AG09309 (cell line): ENCODE measurements at places on chromosomes 6 and 20.

- no peak for DNase-seq
Measured at GRCh38 chr6:168374051-168374502, 54.5 kb upstream of the DACT2 start.

- no peak for DNase-seq
Measured at GRCh38 chr20:16405254-16405653, 168.0 kb downstream of the KIF16B start.

DNA sequence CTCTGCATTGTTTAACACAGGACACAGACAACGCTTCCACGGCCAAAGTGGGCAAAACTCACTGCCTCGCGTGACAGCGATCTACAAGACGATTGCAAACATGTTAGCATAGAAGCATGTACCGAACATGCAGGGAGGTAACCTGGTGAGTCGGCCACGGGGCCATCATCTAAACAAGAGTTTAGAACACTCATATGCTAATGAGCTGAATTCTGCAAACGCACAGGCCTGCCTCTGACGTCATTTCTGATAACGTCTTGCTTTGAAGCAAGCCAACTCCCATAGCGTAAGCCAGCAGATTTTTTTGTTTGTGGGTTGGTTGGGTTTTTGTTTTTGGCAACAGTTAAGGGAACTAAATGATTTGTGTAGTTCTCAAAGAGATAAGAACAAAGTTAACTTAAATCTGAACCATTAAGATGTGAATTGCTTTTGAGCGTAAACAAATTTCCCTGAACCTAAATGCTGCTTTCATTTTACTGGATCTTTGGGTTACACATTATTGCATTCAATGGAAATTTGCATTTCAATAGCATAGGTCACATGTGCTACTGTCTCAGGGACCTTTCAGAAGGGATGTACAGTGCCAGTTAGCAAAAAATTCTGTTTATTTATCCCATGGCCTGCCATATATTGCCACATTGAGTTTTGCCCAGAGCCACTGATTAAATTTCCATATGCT, 184.5 kb upstream of the PDE10A start:
- DNase-seq = no peak

GRCh38 chr20:44606725-44607441, 24.5 kb downstream of the PKIG start:
- no peak for DNase-seq

GRCh38 chr6:34196116-34196832, 40.4 kb upstream of the HMGA1 start:
- DNase-seq = peak; percentile 11

DNA sequence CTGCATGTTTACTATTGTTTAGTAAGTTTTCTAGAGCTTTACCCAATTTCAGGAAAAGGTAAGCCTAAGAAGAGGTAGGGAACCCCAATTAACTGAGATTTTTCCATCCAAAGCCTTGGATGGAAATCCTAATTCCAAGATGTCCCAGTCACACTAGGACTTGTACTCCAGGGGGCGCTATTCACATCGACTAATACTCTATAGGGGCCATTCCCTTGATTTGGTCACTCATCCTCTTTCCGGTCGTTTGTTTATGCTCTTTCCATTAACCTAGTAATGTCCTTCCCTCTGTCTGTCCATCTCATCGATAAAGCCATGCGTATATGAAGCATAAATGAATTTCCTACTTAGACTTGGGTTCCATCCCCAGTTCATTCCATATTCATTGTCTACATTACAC, 80.8 kb upstream of the FUCA2 start:
- DNase-seq = no peak

- DNase-seq = no peak
Measured at GRCh38 chr6:11618533-11618932, 81.0 kb downstream of the TMEM170B start.

GRCh38 chr6:99184696-99185095, 164.8 kb downstream of the FAXC start:
- no peak for DNase-seq

DNA sequence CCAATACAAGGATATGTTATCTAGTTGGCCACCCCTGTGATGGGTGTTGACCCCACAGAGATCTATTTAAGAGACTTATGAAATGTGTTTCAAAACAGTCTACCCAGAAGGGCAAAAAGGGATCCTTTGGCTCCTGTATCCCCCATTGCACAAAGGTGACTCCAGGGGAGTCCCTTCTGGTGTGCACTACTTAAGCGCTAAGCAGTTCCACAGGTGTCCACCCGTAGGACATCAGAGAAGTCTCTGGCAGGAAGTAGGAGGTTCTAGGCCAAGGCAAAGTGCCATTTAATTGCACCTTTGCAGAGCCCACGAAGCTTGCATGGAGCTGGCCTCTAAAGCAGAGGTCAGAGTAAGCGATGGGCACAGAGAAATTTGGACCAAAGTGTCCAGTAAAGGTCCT, 147.7 kb downstream of the MRPL14 start:
- no peak for DNase-seq

DNA sequence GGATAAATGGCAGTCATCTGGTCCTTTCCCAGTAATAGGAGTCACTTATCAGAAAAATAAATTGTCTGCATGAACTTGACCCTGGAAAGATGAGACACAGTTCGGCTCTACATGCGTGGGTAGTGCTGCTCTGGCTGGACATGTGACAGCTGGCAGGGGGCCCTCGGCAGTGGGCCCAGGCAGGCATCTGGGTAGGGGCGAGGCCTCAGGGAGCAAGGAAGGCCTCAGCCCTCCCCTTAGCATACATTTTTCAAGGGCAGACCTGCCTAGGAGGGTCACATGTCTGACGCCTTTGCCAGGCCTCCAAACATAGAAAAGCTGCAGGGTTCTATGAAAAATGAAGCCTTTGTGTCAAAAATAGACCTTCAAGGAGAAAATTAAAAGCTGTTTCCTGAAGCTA, 12.8 kb upstream of the ILRUN start:
- no peak for DNase-seq

DNA sequence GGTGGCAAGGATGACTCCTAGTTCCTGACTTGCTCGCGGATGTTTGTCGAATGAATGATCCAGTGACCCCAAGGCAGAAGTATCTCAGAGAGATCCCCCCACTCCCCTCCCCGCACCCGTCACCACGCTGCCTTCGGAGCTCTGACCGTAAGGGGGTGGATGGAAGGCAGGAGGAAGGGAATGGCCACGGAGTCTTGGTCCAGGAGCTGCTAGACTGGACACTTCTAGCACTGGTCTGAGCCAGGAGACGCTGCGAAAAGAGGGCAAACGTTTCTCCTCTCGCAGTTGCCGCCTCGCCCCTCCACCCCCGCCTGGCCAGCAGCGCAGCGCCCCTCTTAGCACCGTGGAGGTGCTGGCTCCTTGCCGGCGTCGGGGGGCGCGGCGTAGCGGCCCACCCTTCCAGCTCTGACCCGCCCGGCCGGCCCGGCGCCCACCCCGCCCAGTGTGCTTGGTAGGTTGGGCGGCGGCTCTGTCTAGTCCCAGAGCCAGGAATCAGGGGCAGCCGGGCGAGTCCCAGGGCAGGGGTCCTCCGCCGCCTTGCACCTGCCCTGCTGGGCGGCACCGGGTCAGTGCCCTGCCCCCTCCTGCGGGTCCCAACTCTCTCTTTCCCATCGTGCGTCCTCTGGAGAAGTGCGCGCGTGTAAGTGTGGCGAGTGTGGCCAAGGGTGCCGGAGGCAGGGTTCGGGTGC, 2.4 kb upstream of the DBNDD2 start:
- DNase-seq = no peak

DNA sequence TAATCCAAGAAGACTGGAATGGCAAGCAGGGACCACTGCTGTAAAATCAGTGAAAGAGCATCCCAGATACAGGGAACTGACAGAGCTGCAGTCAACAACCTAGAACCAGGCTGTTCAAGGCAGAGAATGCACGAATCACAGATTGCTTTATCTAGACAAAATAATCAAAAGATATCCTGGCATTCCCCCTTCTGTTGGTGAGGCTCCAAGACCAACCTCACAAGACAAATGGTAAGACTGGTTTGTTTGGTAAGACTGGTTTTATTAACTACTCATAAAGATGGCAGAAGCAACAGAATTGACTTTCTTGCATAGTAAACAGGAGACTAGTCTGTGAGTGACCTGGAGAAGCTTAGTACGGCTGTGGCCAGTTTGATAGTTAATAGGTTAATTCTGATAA, 88.8 kb upstream of the AHI1 start:
- no peak for DNase-seq

DNA sequence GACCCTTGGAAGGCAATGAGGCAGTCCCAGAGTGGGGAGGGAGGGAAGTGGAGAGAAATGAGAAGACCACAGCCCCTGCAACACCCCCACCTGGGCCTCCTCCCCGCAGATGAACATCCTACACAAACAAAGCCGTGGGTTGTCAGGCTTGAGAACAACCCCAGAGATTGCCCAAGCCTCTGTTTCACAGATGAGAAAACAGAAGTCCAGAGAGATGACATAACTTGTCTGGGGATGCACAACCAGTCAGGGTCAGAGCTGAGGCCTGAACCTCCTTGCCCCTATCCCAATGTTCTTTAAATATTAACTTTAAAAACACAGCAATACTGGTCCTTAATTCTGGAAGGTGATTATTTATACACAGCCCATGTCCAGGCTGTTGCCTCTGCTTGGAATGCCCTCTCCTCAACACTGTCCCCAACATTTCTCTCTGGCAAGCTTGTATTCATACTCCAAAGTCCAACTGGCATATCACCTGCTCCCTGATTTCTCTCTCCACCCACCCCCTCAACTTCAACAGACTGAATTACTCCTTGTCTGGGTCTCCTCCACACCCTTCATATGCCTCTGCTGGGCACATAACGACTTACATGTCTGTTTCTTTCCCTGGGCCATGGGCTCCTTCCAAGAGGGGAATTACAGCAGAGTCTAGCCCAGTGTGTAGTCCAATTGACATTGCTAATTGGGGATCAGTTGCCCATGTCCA, 135.5 kb upstream of the LRFN2 start:
- no peak for DNase-seq

GRCh38 chr6:14328163-14328562, 210.6 kb downstream of the CD83 start:
- no peak for DNase-seq

- no peak for DNase-seq
Measured at GRCh38 chr6:16316741-16317251, 78.4 kb downstream of the GMPR start.

DNA sequence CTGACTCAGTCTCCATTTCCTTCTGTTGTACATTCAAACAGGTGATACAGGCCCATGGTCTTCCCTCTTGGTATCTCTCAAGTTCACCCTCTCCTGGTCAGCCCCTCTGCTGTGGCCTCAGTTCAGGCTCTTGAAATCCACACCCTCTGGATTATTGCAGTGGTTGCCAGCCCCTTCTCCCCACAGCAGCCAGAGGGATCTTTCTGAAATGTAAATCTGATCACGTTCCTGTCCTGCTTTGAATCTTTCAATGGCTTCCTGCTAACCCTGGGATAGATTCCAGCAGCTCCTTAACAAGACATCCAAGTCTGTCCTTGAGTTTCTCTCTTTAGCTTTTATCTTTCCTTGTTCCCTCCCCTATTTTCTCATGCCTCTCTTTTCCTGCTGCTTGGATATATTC, 22.2 kb downstream of the CHMP4B start:
- DNase-seq = no peak

DNA sequence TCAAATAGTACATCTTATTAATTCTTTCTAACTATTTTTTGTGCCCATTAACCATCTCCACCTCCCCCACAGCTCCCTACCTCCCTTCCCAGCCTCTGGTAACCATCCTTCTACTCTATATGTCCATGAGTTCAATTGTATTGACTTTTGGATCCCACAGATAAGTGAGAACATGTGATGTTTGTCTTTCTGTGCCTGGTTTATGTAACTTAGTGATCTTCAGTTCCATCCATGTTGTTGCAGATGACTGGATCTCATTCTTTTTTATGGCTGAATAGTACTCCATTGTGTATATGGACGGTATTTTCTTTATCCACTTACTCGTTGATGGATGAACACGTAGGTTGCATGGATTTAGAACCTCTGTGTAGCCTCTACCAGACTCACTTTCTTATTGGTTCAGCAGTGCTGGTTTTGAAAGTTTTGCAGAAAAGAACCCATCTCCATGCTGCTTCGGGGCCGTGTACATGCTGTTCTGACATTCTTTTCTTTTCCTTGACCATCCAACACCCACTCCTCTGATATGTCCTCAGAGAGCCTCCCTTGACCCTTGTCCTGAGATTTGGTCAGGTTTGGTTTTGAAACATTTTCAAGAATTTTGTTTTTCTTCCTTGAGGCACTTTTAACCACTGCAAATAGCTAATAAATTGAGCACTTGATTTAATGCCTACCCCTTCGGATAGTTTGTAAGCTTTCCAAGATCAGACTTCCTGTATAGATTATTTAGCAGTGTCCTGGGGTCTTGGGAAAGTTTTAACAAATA, 231.2 kb upstream of the ZFP64 start:
- no peak for DNase-seq

GRCh38 chr20:46985671-46986070, 91.0 kb downstream of the EYA2 start:
- no peak for DNase-seq

GRCh38 chr20:22315771-22316170, 268.6 kb downstream of the FOXA2 start:
- DNase-seq = no peak

DNA sequence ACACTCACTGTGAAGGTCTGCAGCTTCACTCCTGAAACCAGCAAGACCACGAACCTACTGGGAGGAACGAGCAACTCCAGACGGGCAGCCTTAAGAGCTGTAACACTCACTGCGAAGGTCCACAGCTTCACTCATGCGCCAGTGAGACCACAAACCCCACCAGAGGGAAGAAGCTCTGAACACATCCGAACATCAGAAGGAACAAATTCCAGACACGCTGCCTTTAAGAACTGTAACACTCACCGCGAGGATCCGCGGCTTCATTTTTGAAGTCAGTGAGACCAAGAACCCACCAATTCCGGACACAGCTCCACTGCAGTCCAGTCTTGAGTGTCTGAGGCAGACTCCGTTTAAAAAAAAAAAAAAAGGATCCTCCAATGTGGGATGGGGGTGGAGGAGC, 60.4 kb upstream of the ERVFRD-1 start:
- DNase-seq = no peak

DNA sequence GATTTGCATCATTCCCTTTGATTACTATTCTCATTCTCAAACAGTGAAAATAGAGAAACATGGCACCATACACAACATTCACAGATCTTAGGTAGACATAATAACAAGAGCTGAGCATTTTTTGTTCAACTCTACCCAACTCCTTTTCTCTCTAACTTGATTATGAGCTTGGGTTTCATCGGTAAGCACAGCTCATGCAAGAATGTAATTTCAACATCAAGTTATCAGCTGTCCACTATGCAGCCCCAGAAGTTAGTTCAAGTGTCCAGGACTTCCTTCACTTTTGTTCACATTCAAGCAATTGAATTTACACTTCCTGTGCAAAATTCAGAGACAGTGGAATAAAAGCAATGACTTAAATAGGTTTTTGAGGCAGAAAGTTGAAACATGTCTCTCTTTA, 297.7 kb upstream of the SASH1 start:
- DNase-seq = no peak

GRCh38 chr20:4060856-4061695, 45.7 kb upstream of the RNF24 start:
- DNase-seq = no peak

- DNase-seq = peak; percentile 89
Measured at GRCh38 chr6:119484598-119484997, 135.0 kb upstream of the MAN1A1 start.

GRCh38 chr6:6942091-6942490, 165.7 kb upstream of the RREB1 start:
- no peak for DNase-seq
